CD14-positive monocyte (primary cell): ENCODE measurements at places on chromosomes 1 and 21. TPM values are rescaled to one million over a fixed set of nuclear protein-coding genes. Genes with fewer than 3 reads are reported as not detected.

Gene TMPRSS2
- not detected in 2 replicates for polyA plus RNA-seq

Gene ANKRD45
- polyA plus RNA-seq, result not detected in 2 replicates

Gene FMOD
- polyA plus RNA-seq, result not detected in 2 replicates

Gene RGS18
- polyA plus RNA-seq, result 57.0 TPM

Gene SPRR3
- not detected in 2 replicates for polyA plus RNA-seq

Gene PRR9
- polyA plus RNA-seq, result not detected

Gene TAF5L
- polyA plus RNA-seq, result 3.8 TPM
